ENCODE measurements at places on chromosomes 16 and 17.
A peak's percentile ranks its signal among the peaks of the same experiment; 100 is the strongest.

GRCh38 chr16:50665128-50665878 lies 15.8 kb downstream of the SNX20 start:
- peak; percentile 76 for DNase-seq

DNA sequence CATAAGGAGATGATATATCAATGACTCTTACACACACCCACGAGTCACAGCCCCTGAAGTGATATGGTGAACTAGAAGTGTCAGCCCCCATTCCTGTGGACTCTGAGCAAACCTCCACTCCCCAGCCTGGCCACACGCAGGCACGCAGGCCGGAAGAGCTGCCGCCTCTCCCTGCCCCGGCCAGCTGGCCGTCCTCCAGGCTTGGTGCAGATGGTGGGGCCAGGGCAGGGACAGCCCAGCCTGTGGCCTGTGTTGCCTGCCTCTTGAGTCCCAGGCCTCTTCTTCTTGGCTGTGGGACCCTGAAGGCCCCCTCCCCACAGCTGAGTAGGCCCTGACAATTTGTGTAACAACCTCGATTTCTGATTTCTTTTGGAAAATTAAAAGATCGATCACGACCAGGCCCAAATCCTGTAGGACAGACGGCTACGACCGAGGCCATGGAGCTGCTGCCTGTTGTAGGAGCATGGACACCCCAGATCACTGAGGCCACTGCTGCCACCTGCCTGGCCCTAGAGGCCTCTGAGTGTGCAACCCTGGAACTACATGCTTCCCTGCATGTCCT lies 10.0 kb upstream of the MPRIP start:
- peak; percentile 52 for DNase-seq

- no peak for DNase-seq
These were observed 22.0 kb upstream of the MYO15B start for GRCh38 chr17:75565618-75566017.

- DNase-seq: no peak
These were observed 52.4 kb upstream of the ATF7IP2 start for GRCh38 chr16:10333321-10334032.

- no peak for DNase-seq
These were observed 11.7 kb downstream of the HDAC5 start for GRCh38 chr17:44111777-44112176.

- no peak for DNase-seq
These were observed 8.7 kb downstream of the FAM234A start for GRCh38 chr16:243348-243747.
